ENCODE measurements at places on chromosomes 1 and 21.

DNA sequence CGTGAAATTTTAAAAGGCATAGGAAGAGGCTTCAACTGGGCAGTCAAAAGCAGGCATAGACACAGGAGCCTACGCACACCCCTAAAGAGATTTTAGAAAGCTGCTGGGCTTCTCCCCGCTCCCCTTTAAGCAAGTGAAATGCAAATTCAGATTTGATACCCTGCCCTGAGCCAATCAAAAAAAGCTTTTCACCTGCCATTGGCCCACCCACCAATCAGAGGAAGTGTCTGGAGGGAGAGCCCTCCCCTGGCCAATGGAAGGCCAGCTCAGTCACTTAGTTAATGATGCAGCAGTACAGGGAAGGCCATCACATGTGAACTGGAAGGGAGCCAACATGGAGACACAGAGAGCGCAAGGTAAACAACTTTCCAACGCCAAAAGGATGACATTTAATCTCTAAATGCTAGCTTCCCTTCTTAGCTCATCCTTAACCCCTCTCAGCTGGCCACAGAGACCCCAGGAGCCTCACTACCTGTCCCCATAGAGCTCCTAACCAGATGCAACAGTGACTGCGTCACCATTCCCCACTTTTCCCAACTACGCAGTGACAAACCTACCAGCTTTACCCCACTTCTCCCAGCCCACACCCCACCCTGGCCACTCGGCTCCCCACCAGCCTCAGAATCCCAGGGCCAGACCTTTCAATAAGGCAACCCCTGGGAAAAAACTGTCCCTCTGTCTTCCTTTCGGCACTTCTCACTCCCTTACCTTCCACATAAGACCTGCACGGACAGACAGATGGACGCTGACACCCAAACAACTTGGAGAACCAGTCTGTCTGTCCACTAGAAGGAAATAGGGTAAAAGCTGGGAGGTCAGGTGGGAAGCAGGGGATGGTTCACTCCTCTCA lies 71.0 kb downstream of the CD46 start:
- peak; percentile 89 for DNase-seq

GRCh38 chr1:221549815-221550214 lies 192.1 kb downstream of the DUSP10 start:
- DNase-seq: no peak

DNA sequence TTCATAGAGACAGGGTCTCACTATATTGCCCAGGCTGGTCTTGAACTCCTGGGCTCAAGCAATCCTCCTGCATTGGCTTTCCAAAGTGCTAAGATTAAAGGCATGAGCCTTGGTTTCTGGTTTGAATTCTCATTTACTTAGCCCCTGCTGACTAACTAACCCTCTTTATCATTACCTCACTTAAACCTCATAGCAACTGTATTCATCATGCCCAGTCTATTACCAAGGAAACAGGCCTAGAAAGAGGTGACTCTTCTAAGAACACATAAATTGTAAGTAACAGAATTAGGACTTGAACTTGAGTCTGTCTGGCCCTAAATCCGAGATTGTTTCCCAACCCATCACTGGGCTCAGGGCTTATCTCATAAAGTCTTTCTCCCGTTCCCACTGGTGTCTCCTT lies 44.2 kb downstream of the TMEM53 start:
- DNase-seq: no peak

DNA sequence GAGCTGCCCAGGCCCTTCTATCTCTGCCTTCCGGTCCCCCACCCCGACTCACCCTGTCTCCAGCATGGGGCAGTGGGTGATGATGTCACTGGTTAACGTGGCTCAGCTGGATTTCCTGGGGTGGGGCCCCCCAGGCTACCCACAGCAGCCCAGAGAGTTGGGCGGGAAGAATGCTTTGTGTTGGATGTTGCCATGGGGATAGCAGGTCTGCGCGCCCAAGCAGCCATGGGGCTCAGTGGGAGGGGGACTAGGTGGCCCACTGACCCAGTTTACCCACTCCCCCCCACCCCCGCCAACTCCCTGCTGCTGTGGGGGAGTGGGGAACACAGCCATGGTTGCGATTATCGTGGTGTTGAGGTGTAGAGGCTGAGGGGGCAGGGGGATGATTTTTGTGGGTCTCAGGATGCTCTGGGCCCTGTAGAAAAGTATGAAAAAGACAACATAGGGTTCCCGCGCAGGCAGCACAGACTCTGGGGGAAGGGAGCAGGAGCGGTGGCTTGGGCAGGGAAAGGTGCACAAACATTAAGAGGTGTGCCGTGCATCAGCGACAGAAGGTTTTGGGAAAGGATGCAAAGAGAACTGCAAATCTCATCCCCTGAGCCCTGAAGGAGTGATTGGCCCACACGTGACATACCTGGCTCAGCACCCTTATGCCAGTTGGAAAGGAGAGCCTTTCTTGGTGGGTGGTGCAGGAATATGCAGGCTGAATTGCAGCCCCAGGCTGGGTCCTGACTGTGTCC lies 8.5 kb downstream of the CELSR2 start:
- peak; percentile 12 for DNase-seq

DNA sequence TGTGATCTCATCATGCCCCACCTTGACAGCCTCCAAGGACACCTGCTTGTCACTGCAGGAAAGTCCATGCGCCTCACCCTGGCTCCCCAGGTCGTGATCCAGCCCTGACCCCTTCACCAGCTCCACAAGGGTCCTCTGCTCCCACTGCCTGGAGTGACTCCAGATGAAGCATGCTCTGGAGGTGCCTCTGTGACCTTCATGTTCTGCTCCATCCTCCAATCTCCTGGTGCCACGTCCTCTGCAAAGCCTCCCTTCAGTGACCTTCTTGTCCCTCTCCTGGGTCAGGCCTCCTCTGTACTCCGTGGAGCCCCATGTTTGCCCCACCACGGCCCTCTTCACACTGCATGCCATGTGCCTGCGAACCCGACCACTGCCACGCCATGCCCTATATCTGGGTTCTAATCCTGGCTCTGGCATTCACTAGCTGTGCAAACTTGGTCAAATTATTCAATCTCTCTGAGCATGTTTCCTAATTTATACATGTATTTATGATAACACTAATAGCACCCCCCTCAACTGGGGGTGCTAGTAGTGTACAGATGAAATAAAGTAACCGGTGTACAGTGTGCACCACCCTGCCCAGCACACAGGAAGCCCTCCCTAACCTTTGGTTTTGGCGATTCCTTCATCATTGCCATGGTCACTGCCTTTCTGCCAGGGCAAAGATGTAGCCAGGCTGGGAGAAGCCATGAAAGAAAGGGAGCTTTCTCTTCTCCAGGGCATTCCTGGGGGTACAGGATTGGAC lies 77.4 kb downstream of the STUM start:
- no peak for DNase-seq

DNA sequence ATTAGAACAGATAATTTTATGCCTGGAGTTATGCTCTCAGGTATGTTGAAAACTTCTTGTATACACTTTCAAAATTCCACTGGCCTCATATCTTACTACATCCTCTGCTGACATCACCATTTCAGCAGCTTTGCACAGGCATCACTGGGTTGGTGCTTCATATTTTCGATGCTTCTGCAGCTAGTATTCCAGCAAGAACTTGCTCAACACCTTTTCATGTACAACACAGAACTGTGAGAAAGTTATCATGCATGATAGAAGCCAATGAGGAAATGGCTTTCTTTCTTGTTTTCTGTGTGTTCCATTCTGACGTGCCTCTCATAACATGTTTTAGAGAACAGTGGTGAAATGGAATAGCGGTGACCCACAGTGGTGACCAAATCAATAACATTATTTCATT lies 5.1 kb upstream of the GBP5 start:
- DNase-seq: no peak

DNA sequence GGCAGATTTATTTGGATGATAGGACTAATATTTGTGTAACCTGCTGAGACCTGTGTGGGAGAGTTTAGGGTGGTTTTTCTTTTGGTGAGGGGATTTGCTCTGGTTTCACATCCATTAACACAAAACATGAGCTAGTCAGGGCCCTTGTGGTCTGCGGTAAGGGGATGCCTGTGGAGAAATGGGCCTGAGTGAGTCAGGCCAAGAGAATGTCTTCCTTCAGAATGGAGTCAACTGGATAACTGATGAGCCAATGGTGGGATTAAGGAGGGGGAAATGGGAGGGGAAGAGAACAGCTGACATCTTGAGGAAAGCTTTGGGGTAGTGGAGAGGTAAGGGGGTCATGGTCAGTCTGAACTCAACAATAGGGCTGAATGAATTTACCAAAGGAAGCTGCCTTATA lies 13.9 kb downstream of the WNT2B start:
- no peak for DNase-seq

GRCh38 chr1:66403007-66403731 lies 130.8 kb upstream of the SGIP1 start:
- no peak for DNase-seq

GRCh38 chr21:31618696-31619430 lies 40.6 kb upstream of the SOD1 start:
- DNase-seq: no peak
